ENCODE measurements at places on chromosomes 7 and 10.

DNA sequence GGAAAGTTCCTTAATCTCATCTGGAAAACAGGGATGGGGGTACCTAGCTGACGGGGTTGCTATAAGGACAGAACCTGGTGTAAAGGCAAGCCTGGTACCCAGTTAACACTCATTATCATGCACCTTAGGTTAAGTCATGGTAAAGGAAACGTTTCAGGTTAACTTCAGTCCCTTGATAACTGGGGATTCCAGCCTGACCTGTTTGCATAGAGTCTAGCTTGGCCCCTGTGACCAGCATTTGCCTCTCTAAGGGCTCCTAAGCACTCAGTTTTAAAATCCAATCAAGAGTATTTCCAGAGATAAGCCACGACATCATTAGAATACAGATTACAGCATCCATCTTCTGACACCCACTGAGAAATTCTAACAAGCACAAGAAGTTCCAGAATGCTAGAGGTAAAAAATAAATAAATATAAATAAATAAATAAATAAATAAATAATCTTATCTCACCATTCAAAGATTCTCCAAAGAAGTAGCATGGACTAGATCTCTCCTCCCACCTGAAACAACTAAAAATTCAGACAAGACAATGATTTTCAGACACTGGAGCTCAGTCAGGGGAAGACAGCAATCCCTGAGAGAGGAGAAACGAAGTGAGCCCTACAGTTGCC, 184.6 kb downstream of the KCNMA1 start:
- no peak for DNase-seq

DNA sequence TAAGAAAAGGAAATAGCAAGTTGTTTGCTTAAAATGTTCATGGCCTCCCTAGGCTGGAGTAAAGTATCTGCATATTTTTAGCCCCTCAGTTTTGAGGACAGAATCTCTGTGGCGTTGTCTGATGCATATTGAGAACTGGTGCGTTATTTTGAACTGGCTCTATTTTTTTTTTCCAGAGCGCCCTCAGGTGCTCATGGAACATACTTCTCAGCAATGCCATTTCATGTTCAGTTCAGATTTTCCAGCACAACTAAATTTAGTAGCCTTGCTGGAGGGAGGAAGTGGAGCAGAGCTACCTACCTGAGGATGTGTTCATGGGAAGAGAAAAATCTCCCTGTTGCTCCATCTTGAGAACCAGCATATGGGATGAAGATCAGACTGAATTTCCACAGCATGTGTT, 870.5 kb downstream of the LRMDA start:
- peak; percentile 23 for DNase-seq

DNA sequence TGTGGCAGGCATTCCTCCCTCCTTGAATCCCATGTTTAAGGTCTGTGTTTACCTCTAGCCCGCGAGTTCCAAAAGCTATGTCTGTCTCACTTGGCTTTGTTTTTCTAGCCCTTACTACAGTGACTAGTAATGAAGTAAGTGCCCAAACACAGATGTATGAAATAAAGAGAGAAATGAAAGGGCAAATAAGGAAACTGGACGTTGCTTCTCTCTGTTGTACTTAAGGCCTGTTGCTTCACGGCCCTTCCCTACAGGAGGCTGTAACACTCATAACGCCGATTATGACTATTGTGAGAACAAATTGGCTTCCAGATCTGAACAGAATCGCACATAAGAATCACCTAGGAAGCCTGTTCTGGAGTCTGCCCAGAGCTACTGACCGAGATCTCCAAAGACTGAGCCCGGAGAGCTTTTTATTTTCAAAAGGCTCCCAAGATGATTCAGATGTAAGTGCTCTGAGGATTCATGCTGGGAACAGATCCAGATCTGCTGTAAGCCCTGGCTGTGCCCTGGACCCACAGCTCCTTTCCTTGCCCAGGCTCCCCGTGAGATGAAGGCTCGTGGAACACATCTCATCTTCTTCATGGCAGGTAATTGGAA, 432.6 kb downstream of the SDK1 start:
- DNase-seq = peak; percentile 2

- DNase-seq = no peak
These were observed 129.0 kb downstream of the ABCA13 start for GRCh38 chr7:48300301-48300700.

DNA sequence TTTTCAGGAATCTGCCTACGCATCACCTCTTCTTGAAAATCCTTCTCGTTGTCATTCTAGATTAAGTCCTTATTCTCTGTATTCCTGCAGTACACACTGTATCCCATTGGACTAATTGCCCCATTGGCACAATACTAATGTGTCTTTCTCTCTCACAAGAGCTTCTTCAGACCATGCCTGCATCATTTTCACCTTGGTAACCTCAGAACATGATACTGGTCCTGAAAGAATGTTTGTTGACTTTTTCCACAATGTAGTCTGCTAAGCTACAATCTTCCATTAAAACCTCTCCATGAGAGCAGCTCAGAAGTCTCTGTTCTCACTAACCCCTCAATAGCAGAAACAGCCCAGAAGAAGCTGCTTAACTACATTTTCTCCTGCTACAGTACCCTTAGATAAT, 270.7 kb downstream of the PCDH15 start:
- DNase-seq = no peak

DNA sequence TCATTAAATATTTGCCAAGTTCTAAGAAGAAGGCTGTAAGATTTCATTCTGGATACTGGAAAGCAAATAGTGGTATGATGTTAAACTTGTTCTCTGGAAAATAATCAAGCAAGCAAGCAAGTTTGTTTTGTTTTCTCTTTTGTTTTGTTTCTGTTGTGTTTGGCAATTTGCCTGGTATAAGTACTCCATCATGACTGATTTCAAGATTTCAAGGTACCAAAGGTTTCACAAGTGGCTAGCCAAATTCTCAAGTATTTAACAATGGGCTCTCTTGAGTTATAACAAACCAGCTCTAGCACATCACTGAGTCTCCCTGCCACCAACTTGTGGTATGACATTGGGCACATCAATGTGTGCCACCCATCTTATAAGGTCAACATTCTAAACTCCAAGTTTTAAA, 151.7 kb upstream of the IGFBP3 start:
- no peak for DNase-seq

DNA sequence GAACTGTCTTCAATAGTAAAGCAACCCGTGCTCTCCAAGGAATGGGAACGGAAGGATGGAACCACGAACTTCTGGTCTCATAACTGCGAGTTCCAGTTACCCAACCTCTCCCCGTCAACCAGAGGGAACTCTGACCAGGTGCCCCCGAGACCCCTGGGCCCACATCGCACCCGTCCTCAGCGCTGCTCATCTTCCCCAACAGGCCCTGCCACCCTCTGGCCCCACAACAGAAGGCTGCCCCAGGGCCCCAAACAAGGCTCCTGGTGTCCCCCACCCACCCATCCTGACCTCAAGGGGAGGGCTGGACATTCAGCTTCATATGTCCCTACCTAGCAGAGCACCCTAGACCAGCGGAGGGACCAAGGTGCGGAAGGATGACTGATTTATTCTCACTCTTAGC, 22.7 kb downstream of the PITRM1 start:
- DNase-seq = no peak

GRCh38 chr7:84216472-84216871, 21.9 kb upstream of the SEMA3A start:
- peak; percentile 49 for DNase-seq

- DNase-seq = no peak
These were observed 34.4 kb downstream of the LHFPL3 start for GRCh38 chr7:104362756-104363155.

DNA sequence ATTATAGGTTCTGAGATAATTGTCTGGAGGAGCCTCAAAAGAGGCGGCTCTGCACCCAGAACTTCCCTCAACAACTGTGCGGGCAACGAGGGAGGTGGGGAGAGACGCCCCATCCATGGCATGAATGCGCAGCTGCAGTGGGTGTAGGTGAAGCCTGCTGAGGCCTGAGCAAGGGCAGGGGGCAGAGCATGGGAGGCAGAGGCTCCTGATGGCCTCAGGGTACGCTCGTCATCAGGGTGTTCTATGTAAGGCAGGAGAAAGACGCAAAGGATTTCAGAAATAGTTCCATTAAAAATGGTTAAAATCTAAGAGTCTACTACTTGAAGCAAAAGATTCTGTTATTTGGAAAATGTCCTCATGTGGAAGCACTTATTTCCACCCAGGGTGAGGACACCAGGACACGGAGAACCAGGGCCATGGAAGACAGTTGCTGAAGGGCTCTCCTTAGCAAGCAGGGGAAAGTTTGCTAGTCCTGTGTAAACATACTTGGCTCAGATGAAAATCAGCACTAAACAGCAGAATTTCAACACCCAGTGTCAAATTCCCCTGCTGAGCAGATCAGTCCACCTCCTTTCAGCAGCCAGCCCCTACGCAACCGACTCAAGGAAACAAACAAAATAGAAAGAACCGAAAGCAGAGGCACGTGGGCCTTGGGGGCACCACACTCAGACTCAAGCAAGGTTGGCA, 18.9 kb downstream of the INSIG1 start:
- DNase-seq = no peak

DNA sequence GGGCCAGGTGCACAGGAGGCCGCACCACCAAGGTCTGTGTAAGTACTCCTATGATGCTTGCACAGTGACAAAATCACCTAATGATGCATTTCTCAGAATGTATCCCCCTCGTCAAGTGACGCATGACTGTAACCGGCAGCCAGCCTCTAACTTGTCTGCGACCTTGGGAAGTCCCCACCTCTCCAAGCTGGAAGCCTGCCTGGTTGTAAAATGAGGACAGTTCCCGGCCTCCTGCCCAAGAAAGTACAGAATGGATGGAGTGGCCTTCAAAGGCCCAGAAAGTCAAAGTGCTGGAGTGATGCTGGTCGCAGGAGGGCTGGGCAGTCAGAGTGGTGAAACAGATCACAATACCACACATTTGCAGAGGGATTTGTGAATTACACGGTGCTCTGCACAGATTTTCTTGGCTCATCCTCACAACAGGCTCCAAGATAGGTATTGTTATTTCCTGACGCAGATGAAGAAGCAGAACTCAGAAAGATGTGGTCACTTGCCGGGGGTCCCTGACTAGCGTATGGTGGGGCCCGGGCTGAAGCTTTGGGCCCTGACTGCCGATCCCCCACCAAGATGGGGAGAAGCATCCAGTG, 22.8 kb downstream of the SPOCK2 start:
- DNase-seq = no peak

GRCh38 chr7:142345811-142346210, 88.0 kb upstream of the PRSS58 start:
- DNase-seq = no peak

GRCh38 chr7:42077271-42078135, 159.5 kb downstream of the GLI3 start:
- DNase-seq = no peak

DNA sequence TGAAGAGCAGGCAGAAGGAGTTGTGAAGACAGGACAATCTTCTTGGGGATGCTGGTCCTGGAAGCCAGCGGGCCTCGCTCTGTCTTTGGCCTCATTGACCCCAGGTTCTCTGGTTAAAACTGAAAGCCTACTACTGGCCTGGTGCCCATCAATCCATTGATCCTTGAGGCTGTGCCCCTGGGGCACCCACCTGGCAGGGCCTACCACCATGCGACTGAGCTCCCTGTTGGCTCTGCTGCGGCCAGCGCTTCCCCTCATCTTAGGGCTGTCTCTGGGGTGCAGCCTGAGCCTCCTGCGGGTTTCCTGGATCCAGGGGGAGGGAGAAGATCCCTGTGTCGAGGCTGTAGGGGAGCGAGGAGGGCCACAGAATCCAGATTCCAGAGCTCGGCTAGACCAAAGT, 1.5 kb downstream of the CHPF2 start:
- DNase-seq = no peak

GRCh38 chr7:124992851-124993562, 63.4 kb upstream of the POT1 start:
- DNase-seq = peak; percentile 70

GRCh38 chr10:83886871-83887270, 252.4 kb upstream of the GHITM start:
- no peak for DNase-seq

- peak; percentile 22 for DNase-seq
These were observed 91.2 kb downstream of the GTF2IRD1 start for GRCh38 chr7:74544706-74545469.

GRCh38 chr7:157096286-157097055, 42.3 kb upstream of the UBE3C start:
- no peak for DNase-seq

DNA sequence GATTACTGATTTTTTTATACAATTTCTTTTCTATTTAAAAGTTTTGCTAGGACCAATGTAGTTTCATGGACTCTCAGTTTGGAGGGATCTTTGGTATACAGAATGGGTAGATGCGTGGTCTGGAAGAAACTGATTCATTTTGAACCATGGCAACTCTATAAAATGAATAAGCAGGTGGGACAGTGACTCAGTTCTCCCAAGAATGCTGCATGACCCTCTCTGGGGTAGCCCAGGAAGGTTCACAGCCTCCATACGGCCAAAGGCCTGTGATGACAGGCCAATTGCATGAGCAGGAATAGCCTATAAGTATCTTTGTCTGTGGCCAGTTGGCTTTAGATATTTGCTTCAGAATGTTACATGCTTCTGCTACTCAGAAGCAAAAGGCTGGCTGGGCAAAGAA, 113.3 kb upstream of the RSU1 start:
- DNase-seq = no peak

GRCh38 chr7:2478399-2478785, 2.2 kb upstream of the GRIFIN start:
- DNase-seq = no peak

DNA sequence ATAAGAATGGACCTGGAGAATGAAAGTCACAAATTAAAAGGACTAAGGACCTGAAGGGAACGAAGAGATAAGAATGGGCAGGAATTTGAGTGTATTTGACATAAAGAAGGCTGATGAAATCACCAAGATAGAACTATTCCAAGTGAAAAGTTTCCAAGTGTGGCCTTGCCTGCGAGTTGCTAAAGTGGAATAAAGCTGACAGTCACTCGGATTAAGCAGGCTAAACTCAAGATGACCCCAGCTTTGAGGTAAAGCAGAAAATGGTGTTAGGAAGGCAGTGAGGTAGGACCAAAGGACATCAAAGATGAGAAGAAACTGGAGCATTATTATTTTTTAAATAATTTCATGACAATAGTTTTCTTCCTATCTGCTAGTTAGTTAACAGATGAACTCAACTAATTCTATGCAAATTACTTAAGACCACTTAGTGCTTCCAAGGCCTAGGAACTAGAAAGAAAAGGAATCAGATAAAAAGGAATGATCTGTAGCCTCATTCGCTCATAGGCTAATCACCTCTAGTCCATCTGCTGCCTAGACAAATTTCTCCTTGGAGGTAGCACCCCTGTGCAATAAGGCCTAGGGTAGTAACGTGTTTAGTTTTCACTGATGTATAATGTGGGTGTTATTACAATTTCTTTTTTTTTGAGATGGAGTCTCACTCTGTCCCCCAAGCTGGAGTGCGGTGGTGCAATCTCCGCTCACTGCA, 34.5 kb downstream of the EZH2 start:
- DNase-seq = no peak

GRCh38 chr10:36492590-36493515, 632.5 kb upstream of the ANKRD30A start:
- peak; percentile 84 for DNase-seq

DNA sequence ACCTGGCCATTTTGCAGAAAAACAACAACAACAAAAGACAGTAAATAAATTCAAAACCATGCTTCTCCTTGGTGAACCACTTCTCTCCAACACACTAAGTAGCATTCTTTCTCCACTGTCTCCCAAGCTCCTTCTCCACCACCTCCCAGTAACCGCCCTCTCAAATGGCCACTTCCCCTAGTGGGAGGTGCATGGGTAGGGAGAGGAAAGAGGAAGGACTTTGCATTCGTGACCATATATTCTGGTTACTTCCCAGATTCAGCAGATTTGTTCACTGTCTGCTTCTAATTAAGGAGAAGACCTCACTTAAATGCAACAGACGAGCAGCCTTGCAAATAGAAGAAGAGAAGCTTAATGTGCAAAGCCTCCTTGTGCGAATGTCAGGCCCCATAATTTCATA, 166.8 kb downstream of the SORCS1 start:
- DNase-seq = no peak
